NCI-H1436 (cell line): ENCODE measurements at places on chromosomes 2 and 18.

GRCh38 chr2:26914659-26915310 is 55.7 kb upstream of the MAPRE3 start:
- no peak for DNase-seq

GRCh38 chr18:71798986-71799673 is 745.0 kb downstream of the CBLN2 start:
- DNase-seq, result no peak

GRCh38 chr2:172021074-172021931 is 21.6 kb downstream of the METAP1D start:
- DNase-seq, result no peak

- no peak for DNase-seq
These were observed 103.8 kb upstream of the NEDD4L start for GRCh38 chr18:57940166-57940660.

GRCh38 chr2:180015951-180016709 is 9.0 kb upstream of the CWC22 start:
- DNase-seq, result no peak

GRCh38 chr2:79831961-79832360 is 319.1 kb downstream of the CTNNA2 start:
- no peak for DNase-seq

DNA sequence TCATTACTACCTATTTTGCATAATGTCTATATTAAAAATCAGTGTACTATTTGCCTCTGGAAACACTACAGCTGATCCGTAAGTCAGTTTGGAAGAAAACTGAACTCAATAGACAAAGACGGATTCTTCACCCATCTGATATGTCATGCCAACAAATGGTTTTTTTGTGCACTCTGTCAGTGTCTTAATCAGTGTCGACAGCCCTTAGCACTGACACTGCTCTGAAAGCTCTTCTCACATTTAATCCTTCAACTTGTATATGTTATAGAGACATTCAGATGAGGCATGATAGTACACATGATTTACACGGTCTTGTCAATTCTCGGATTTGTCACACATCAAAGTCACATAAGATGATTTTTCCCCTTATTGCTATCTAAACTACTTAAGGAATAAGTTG is 347.5 kb upstream of the GALNT5 start:
- no peak for DNase-seq

GRCh38 chr2:105763076-105763475 is 18.4 kb downstream of the NCK2 start:
- no peak for DNase-seq

- DNase-seq, result no peak
These were observed at the start of gene KCNS3 for GRCh38 chr2:17878281-17879136. TSS of gene KCNS3 (plus strand) at chr2:17878667. CDS start at chr2:17931009, 52,342 bp downstream.

GRCh38 chr2:197615016-197615652 is 60.3 kb downstream of the RFTN2 start:
- no peak for DNase-seq

DNA sequence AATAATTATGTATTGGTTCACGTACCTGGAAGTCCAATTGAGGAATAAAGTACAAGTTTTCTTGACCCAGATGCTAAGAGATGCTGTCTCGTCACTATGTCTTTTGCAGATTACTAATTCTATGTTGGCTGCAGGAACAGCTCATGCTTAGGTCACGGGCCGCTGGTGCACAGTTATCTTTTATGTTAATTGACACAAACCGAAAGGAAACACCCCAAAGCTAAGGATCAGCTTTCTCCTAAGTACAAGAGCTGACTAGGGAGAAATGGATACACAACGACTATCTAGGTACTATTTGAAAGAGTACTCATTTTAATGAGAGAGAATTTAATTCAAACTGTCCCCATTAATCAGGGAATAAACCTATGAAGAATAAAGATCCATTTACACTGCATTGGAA is 217.7 kb upstream of the SLC35G4 start:
- DNase-seq, result no peak

DNA sequence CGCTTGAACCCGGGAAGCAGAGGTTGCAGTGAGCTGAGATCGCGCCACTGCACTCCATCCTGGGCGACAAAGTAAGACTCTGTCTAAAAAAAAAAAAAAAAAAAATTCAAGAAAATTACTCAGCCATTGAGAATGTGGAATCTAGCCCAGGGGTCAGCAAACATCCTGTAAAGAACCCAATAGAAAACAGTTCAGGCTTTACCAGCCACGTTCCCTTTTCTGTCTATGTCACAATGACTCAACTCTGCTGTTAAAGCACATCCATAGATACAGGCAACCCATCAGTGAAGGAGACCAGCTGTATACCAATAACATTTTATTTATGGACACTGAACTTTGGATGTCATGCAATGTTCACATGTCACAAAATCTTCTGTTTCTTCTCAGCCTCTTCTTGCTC is 435.6 kb upstream of the GYPC start:
- no peak for DNase-seq

- no peak for DNase-seq
These were observed 74.9 kb downstream of the ACKR3 start for GRCh38 chr2:236644502-236644911.

- no peak for DNase-seq
These were observed 188.7 kb downstream of the RTP5 start for GRCh38 chr2:242058116-242058680.

DNA sequence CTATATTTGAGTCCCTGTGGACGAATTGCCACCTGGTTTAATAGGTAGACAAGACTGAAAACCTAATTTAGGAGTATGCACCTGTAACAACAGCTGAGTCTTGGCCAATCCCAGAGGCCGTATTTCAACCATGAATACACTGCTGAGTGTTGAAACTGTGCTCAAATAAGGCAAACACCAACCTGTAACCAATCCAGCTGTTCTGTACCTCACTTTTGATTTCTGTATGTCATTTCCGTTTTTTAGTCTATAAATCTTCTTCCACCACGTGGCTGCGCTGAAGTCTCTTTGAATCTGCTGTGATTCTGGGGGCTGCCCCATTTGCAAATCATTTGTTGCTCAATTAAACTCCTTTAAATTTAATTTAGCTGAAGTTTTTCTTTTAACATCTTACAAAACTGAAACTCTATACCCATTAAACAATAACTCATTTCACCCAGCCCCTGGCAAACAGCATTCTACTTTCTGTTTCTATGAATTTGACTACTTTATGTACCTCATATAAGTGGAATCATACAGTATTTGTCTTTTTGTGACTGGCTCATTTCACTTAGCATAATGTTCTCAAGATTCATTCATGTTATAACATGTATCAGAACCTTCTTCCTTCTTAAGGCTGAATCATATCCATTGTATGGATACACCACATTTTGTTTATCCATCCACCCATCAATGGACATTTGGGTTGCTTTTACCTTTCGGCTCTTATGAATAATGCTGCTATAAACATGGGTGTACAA is 7.5 kb upstream of the YPEL5 start:
- no peak for DNase-seq

- DNase-seq, result no peak
These were observed 71.0 kb downstream of the PXDN start for GRCh38 chr2:1673160-1673944.

- no peak for DNase-seq
These were observed 54.1 kb upstream of the THOC1 start for GRCh38 chr18:321865-322467.

- peak; percentile 13 for DNase-seq
These were observed 4.7 kb downstream of the EEF1B2 start for GRCh38 chr2:206164261-206164862.

DNA sequence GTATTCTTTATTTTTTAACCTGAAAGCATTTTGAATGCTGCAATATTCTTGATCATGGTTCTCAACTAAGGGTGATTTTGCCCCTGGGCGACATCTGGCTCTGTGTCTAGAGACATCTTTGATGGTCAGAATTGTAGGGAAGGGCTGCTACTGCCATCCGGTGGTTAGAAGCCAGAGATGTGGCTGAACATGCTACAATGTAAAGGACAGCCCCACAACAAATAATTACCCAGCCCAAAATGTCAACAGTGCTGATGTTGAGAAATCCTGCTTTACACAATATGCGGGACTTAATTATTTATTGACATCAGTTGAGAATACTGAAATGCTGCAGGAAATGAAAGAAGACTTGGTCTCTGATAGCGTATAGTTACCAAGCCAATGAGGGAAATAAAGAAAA is 37.5 kb upstream of the SERPINB2 start:
- DNase-seq, result no peak

DNA sequence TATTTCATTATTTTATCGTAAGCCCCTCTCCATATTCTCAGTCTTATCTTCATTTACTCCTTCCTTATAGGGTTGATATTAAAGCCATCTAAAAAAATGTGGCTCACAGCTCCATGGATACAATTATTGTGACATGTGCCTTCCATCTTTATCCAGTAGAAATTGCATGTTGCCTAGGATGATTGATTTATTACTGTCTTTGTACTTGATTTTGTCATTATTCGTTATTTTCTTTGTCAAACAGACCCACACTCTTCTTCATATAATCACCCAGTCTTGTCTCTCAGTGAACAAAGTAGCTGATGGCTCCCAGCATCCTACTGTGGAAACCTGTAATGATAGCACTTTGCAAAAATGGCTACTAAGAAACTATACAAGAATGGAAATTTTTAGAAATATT is 252.2 kb upstream of the KCNJ3 start:
- DNase-seq, result no peak

DNA sequence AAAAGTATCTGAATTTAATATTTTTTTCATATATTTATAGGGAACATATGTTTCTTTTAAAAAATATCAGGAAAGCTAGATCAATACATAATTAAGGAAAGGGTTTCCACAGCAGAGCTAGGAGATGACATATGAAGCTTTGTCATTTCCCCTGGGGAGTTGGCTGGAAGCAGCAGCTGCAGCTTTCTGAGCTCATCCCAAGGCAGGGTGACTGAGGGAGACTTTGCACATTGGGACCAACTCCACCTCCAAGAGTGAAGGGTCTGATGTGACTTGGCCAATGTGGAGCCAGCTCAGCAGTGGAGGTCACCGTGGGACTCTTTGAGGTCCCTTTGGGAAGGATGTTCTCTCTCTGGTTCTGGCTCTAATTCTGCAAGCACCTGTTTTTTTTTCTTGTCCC is 315.1 kb downstream of the RDH14 start:
- no peak for DNase-seq

DNA sequence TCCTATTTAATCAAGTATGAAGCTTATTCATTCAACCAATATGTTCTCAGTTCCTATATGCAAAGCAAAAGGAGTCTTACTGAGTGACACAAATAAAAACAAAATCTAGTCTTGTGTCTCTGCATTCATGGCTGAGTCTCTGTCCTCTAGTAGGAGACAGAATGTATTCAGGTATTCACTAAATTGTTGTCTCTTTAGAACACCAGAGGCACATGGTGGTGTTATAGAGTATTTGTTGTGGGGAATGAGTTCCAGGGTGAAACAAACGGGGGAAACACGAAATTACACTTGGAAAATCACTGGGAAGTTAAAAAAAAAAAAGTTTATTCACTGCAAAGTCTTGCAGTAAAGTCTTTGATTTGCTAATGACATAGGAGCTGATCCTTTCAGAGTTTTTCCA is 131.7 kb upstream of the FSHR start:
- no peak for DNase-seq

GRCh38 chr2:113083296-113083695 is 15.5 kb downstream of the IL1F10 start:
- DNase-seq, result no peak

GRCh38 chr2:101396316-101396717 is 9.0 kb upstream of the CREG2 start:
- no peak for DNase-seq

- DNase-seq, result peak; percentile 62
These were observed 21.2 kb downstream of the GRB14 start for GRCh38 chr2:164599954-164600589.

DNA sequence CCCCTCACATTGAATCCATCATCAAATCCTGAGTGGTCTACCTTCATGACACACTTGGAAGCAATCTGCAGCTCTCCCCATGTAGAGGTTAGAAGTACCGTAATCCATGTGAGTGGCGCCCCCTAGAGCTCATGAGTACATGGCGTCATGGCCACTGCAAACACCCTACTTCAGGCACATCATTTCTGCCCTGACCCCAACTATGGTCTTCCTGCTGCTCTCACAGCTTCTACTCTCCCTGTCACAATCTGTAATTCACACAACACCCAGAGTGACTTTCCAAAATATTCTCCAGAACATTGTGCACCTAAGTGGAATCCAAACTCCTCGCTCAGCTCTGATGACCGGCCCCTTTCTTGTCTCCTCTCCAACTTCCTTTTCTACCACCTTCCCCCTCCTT is 141.9 kb downstream of the ANKRD44 start:
- DNase-seq, result peak; percentile 48

DNA sequence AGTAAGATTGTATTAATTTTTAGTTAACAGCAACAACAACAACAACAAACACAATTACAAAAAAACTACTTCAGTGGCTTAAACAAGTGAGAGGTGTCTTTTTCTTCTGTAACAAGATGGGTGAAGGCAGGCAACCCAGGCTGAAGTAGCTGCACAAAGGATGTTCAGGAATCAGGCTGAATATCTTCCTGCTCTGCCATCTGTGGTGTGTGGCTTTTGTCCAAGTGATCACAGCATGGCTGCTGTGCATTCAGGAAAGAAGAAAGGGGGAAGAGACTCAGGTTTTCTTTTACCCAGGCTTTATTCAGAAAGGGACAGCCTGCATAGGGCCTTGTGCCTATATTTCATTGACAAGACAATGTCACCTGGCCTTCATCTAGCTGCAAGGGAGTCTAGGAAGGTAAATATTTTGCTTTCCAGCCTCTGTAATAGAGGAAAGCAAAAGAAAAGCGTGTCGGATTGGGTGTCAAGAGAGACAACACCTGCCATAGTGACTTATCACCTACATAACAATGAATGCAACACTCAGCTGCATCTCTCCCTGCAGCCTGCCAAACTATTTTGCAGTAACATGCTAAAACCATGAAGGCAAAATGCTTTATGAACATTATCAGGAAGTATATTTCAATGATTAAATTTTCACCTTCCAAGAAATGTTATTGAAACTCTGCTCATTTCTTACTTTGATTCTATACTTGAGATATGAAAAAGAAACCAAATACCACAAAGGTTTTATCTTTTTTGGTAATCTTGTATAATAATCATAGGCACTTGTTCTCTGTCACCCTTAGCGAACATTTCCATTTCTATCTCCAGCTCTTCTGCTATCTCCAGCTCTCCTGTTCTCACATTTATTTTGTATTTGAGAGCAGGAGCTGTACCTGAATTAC is 14.6 kb downstream of the G6PC2 start:
- DNase-seq, result no peak

- DNase-seq, result no peak
These were observed 71.1 kb upstream of the SNTG2 start for GRCh38 chr2:879540-879939.
